DMS79 treated with DMSO at 0.1 percent for 48 hours (cell line): ENCODE measurements at places on chromosomes 5 and 9.

GRCh38 chr9:127389381-127390247 lies 7.4 kb upstream of the SLC2A8 start:
- no peak for DNase-seq

DNA sequence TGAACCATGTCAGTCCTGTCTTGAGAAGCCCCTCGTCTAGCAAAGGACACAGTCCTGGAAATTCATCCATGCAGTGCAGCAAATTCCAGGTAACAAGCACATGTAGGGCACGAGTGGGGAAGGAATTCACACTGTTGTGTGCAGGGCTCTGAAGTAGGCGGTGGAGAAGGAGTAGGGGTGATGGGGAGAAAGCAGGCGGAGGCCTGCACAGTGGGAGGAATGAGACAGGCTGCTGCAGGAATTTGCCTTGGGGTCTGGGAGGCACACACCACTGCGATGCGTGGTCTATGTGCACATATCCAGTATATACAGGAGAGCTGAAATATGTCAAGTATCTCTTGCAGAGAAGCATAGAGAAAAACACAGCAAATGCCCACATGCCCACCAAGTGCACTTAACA lies 249.2 kb upstream of the IRX2 start:
- DNase-seq, result no peak

DNA sequence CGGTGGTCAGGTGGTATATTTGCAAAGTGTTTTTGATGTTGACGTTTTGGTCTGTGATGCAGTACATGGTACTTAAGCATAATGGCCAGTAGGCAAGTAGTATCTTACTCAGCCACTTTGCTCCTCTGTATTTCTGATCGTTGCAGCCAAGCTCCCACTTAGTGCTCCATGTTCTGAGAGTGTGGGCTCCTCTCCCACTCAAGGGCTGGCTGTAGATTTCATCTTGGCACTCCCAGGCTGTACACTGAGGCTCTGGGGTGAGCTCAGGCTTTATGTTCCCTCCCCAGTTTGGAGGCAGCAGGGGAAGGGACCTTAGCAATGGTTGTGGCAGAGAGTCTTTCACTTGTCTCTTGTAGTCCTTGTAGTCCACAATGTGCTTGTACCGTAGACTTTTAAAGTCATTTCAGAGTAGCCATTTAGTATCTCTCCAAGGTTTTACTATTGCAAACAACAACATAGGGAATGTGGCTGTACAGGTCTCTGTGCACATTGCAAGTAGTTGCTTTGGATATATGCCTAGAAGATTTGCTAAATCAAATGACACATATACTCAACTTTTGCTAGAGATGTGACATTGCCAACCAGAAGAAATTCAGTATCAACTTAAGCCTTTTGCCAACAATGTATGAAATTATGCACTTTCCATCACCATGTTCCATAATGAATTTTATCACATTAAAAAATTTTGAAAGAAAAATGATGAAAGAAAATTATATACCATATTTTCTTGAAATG lies 304.3 kb upstream of the CTNND2 start:
- DNase-seq, result no peak

- DNase-seq, result no peak
These were observed 779 bp upstream of the VCAN start for GRCh38 chr5:83470526-83471404.

- no peak for DNase-seq
These were observed 25.6 kb upstream of the GSN start for GRCh38 chr9:121242219-121242958.

DNA sequence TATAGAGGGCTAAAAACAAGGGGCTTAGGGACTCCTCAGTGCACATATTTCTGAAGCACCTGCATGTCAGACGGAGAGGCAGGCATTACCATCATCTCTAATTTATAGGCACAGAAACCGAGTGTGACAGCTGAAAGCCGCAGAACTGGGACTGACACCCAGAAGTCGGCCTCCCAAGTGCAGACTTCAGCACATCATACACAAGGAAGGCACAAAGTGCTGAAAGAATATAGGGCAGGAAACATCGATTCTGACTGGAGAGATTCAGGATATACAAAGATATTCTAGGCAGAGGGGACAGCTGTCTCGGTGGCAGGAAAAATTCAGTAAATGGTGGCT lies 11.2 kb downstream of the MRPS27 start:
- DNase-seq, result no peak

DNA sequence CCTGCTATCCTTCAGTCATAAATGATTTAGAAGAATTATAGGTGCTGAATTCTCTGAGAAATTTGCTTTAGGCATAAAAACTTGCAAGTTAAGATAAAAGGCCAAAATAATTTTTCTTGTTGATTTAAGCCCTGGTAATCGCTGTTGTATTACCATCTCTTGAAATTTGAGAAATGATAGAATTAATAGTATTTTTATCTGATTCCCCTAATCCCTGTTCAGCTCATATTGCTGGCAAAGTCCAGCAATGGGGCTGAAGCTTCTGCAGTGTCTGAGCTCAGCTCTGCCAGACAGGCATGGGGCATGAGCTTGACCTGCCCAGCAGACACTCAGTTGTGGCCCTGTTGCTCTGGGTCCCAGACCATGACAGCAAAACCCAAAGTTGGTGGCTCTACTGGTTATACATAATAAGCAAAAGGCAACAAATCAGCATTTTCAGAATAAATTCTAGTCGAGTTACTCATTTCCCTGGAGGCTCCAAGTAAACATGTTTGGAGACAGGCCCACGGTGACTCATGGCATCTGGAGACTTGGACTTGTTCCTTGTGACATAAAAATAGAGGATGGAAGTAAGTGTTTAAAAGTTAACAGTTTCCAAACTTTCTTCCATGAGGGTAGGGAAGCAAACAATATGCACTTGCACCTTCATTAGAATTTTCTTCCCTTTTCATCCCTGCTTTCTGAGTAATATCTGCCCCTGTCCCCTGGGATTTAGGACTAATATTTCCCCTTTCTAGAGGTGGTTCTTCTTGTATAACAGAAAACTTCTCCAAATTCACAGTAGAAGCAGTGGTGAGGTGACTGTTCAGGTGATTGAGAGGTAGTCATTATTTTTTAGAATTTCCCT lies 60.2 kb upstream of the SLC2A8 start:
- DNase-seq, result no peak

DNA sequence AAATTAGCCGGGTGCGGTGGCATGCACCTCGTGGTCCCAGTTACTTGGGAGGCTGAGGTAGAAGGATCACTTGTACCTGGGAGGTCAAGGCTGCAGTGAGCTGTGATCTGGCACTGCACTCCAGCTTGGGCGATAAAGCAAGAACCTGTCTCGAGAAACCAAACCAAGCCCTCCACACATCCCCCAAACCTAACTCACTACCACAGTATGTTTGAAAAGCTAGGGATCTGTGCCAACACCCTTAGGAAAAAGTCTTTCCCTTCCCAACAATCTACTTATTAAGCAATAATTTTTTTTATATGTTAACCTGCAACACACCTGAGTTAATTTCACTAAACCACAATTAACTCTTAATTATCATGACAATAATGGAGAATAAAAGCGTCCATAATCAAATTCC lies 2.2 kb downstream of the UBTD2 start:
- DNase-seq, result no peak

GRCh38 chr5:173325091-173325698 lies 3.0 kb downstream of the STC2 start:
- no peak for DNase-seq

- DNase-seq, result peak; percentile 87
These were observed 804 bp downstream of the TTC39B start for GRCh38 chr9:15306068-15306756.

DNA sequence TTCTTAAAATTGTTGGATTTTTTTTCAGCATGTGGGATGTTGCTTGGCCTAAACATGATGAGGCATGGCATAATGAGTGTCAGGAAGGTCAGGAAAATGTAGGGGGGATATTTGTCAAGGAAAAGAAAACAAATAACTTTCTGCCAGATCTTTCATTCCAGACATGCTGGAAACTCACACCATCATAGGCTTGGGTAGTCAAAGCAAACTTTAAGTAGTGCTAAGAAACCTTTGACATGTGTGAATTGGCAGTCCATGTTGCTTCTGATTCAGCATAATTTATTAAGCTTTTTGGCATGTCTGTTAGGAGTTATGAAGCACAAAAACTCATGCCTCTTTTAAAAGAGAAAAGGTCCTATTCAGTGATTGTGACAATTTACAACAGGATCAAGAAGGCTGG lies 61.3 kb upstream of the MTAP start:
- DNase-seq, result no peak

DNA sequence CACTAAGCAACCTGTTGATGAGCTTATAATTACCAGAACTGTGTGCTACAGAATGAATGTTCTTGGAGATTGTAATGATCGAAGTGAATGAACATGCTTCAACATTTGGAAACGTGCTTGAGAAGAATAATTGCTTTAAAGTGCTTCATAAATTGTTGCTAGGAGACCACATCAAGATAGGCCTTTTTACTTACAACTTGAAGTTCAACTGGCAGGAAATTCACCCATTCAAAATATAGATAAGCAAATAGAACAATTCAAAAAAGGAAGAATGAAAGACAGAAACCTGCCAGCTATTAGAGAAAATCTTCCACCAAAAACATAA lies 38.0 kb upstream of the SLC44A1 start:
- DNase-seq, result peak; percentile 10

GRCh38 chr9:135536216-135536615 lies 9.7 kb upstream of the OBP2A start:
- no peak for DNase-seq

DNA sequence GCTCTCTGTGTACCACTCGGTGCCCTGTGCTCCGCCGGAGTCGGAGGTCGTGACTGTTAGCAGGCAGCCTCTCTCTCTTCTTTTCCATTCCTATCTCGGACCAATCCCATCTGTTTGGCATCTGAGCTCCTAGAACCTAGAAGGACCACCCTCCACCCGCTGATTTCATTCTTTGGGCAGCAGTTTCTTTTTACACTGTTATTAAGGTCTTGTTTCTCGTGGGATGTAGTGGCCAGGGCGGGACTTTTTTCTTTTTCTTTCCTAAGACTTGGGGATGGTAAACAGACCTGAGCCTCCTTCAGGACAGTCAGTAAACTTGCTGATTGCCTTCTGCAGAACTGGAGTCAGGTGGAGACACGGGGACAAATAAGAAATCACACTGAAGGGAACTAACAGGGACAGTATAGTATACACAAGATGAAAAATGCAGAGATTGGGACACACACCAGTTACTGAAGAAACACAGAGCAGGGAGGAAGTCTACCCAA lies 500 bp downstream of the URM1 start:
- no peak for DNase-seq

- peak; percentile 23 for DNase-seq
These were observed 199.7 kb downstream of the HSPA4 start for GRCh38 chr5:133251296-133252132.

DNA sequence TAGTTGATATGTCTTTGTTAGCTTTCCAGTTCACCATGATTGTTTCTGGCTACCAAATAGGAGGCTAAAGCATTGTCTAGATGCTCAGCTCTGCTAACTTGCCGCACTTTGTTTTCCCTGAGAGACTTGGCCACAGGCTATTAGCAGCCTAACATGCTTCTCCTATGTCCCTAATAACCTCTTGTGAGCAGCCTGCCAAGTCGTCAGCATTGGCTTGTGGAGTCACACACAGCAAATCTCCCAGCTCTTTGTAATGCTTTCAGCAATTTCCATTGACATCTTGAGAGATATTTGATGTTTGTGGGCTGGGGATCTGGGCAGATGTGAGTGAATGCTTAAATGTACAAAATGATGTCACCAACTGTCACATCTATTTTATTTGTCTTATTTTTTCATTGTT lies 346.9 kb downstream of the KDM4C start:
- DNase-seq, result peak; percentile 73

DNA sequence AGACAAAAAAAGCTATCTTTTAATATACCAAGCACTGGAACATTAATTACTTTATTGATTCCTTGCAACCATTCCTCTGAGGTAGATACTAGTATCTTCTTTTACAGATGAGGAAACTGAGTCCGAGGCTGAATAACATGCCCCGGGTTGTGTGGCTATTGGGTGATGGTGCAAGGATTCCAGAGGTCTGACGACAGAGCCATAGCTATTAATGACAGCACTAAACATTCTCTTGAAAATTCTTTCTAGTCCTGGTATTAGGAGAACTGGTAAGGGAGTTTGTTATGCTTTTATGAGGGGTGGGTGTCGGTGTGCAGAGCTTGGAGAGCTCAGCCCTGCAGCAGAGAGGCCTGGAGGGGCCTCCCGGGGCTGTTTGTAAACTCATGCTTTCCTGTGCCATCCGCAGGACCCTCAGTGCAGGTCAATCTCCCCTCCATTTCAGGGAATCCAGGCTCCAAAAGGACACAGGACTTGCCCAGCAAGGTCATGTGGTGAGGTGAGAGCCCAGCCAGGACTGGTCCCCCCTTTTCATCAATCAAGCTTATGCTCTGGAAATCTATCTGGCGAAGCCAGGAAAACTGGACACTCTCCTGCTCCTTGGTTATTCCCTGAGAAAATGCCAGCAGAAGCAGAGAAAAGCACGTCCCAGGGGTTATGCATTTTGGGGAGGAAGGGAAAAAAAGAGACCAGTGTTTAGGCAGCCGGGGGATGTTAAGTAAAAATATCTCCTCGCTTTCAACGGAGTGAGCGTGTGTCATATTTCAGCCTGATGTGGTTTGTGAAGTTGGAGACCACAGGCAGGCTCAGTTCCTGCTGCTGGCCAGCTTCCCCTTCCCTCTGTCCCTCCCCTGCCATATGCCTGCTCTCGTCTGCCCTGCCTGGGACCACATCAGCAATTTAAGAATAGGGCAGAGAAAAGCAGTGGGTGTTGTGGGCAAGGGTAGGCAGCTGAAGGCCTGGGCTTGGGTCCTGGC lies 3.7 kb downstream of the GSN start:
- no peak for DNase-seq

DNA sequence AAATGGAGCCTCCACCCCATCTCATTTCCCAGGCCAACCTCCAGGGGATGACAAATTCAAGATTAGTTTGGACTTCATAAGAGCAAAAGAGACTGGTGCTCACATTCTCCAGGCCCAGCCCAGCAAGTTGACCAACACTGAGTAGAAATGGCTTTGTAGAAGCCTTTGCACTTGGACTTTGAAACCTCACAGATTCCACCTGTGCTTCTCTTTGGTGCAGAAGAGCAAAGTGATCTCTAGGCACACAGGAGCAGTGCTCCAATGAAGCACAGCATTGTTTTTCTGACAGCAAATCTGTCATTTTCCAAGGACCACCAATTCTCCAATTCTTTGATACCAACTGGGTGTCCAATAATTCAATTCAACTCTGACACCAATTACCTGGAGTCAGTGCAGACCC lies 17.1 kb upstream of the RNF145 start:
- DNase-seq, result no peak

GRCh38 chr9:37626708-37627292 lies 24.0 kb upstream of the FRMPD1 start:
- DNase-seq, result peak; percentile 21

DNA sequence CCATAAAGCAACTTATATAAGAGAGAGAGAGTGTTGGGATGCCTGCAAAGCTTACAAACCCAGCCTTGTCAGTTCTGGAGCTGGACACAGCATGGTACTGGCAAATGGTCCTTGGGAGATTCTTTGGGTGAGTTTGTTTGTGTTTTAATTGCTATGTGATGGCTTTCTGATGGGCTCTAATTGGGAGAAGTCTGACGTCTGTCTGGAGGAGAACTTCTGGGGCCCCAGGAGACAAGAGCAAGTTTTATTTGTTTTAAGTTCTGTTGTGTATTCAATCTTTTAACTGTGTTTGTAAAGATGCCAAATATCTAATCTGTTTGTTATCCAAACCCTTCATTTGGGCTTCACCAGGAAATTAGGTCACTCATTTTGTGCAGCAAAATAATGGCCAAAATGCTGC lies 50.3 kb upstream of the AFAP1L1 start:
- no peak for DNase-seq
